Stimulated activated CD4-positive, alpha-beta T cell treated with anti-CD3 and anti-CD28 coated beads, Interleukin-2, amount 100 ng/mL, for 4 hours (primary cell): ENCODE measurements at places on chromosomes 11 and 22.

- DNase-seq, result no peak
Observed at GRCh38 chr11:23423656-23424055, 563.4 kb upstream of the CCDC179 start.

DNA sequence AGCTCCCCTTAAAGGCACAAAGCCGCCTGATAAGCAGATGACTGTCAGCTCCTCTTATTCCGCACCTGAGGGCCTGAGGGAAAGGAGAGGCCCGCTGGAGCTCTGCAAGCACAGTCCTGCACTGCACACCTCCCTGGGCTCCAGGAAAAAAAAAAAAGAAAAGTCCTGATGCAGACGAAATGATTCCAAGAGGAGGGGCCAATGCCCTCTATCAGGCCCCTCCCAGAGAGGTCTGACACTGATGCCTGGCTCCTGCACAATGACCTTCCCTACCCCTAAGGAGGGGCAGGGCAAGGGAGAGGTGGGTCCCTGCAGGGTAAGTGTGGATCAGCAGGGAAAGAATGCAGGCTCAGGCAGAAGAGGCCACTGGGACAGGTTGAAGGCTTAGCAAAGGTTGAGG is 572.7 kb downstream of the SOX6 start:
- no peak for DNase-seq

DNA sequence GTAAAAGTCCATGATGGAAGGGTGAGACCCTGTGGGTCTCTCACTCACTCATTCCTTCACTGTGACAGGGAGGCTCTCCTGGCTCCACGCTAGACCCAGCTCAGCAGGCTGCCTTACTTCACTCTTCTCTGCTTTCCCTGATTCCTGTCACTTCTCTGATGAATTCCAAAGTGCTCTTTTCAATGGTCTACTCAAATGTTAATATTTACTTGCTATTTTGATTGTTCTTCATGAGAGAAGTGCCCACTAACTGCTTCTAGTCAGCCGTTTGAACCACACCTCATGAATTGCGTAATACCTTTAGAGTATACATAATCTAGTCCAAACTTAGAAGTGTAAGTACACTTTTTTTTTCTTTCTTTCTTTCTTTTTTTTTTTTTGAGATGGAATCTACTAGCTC is 1350.2 kb upstream of the RAG2 start:
- DNase-seq, result no peak

- no peak for DNase-seq
Observed at GRCh38 chr11:438101-438844, 3.5 kb downstream of the ANO9 start.

GRCh38 chr11:97254790-97255189 is 865.0 kb downstream of the JRKL start:
- DNase-seq, result no peak
